Aorta (tissue), 5 donors: ENCODE measurements at places on chromosomes 11 and 22. TPM values are rescaled to one million over a fixed set of nuclear protein-coding genes. Genes with fewer than 3 reads are reported as not detected.

The OR2AG1 gene
- total RNA-seq = not detected

The OTOG gene
- total RNA-seq = not detected

- DNase-seq = no peak
Observed at GRCh38 chr22:31160328-31160978, 471 bp downstream of the RNF185 start.

DNA sequence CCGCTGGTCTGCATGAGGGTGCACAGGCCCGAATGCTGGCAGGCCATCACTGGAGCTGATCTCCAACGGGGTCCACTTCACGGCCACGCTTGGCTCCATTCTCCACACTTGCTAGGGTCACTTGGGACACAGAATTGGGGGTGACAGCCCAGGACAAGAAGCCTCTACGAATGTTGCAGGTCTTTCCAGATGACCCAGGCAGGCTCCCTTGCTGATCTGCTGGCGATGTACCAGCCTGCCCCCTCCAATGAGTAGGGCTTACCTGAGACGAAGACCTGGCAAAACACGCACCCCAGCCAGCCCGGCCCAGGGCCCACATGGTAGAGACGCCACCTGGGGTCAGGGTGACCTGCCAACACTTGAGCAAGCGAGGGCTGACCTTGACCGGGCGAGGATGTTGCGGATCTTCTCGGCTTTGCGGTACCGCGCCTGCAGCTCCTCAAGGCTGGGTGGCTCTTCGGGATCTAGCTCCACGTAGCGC lies 44.9 kb downstream of the C11orf58 start:
- DNase-seq = no peak

DNA sequence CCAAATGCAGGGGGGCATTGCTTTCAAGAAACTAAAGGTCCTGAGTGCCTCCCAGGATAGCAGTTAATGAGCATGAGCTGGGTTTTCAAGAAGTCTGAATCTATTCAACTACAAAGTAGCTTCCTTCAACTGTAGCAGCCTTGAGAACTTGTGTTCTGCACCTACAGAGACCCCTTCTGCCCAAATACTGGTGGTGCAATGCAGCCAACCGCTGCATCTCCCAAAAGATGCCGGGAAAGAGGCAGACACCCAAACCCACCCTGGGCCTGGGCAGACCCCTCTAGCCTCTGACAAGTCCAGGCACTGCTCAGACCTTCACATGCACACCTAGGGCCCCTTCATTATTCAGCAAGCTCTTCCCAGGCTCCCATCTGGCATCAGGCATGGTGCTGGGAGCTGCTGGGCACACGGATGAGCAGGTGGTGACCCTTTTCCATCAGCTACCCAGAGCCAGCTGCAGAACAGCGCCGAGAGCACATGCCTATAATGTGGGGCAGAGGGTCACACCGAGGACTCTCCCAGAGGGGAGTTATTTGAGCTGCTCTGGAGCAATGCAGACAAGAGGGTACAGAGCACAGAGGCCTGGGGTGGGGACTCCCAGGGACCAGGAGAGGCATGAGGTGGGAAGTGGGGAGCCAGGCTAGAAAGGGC lies 44.9 kb upstream of the ETS1 start:
- DNase-seq = no peak
